ENCODE measurements at places on chromosomes 3 and 15.
A peak's percentile ranks its signal among the peaks of the same experiment; 100 is the strongest.

- DNase-seq = peak; percentile 52
Observed at GRCh38 chr3:179852142-179852905, 184.4 kb downstream of the PEX5L start.

- peak; percentile 7 for DNase-seq
Observed at GRCh38 chr15:73357999-73358665, 10.6 kb downstream of the HCN4 start.

- no peak for DNase-seq
Observed at GRCh38 chr3:184168363-184169120, 6.1 kb upstream of the AP2M1 start.

DNA sequence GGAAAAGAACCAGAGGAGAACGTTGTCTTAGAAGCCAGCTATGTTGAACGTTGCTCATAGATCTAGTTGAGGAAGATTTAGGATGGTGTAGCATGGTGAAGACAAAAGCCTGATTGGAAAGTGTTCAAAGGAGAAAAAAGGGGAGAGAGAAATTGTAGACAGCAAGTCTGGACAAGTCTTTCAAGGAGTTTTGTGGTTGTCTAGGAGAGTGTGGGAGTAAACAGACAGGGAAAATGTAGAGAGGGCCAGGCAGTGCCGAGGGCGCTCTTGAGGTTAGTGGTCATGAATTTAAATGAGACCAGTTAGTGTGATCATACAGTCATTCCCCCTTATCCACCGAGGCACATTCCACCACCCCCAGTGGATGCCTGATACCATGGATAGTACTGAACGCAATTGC is 167.5 kb upstream of the IL12A start:
- peak; percentile 63 for DNase-seq

- DNase-seq = no peak
Observed at GRCh38 chr3:62638316-62638715, 236.9 kb downstream of the CADPS start.

DNA sequence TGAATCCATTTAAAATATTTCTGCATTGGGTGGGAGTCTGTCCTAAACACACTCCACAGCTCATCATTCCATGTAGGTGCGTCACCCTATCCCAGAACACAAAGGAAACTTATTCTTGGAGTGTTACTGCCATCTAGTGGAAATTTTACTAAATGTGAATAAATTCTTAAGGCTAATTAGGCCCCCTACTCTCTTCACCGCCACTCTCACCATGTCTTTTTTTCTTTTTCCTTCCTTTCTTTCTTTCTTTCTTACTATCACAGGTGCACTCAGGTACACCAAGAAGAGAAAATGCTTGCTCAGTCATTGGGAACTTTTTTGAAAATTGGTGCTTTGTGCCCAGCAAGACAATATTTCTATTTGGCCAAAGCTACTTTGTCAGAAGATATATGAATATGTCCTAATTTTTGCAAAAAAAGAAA is 26.4 kb upstream of the ATP8B4 start:
- peak; percentile 79 for DNase-seq

DNA sequence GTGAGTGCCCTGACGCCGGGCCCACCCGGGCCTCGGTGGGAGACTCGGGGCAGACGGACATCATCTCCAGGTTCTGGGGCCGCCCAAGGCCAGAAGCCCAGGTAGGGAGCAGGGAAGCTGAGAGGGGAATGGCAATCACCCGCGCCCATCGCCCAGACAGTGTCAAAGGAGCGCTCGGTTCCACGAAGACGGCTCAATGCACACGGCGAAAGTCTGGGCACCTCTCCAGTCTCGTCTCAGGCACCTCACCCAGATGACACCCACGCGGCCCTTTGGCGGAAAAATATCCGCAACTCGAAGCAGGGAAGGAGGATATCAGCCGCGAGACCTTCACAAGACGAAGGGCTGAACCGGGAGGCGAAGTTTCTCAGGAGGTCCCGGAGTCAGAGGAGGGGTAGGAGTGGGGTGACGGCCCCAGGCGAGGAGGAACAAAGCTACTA is 916 bp downstream of the IL17RD start:
- DNase-seq = no peak

- no peak for DNase-seq
Observed at GRCh38 chr3:186643493-186643892, 3.3 kb downstream of the FETUB start.
